Endodermal cell (in vitro differentiated cells): ENCODE measurements at places on chromosomes 13 and 19.
A peak's percentile ranks its signal among the peaks of the same experiment; 100 is the strongest.

- DNase-seq, result peak; percentile 82
These were observed 7.7 kb upstream of the CIRBP start for GRCh38 chr19:1261538-1261797.

DNA sequence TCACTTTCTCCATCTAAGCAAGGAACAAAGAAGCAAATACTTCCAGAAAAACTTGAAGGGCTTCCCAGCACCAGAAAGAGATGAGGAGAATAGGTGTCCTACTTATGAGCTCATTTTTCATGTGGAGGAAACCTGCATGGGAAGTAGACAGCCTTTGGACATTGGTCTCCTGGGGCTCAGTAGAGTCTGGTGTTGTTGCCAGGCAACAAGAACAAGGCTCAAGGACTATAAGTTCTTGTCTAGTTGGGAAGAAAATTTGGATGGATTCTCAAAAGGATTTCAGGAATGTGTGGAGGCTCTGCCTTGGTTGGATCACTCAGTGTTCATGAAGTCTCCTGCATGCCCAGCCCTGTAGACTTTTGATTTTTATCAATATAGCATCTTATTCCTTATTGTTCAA, 84.5 kb downstream of the MBNL2 start:
- DNase-seq, result no peak

DNA sequence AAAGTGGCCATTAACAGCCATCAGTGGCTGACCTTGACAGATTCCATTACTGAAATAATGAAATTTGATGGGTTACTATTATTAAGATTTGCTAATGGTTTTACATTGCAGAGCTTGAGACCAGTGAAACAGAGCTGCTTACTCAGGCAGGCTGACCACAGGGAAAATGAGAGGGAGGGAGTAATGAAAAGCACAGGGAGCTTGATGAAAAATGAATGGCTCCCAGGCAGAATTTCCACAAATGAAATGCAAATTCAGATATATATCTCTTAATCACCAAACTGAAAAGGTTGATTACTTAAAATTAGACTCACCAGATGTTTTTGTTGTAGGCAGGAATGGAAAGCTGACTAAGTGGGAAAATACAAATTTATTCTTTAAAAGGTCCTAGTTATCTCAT, 36.1 kb downstream of the HTR2A start:
- DNase-seq, result no peak

DNA sequence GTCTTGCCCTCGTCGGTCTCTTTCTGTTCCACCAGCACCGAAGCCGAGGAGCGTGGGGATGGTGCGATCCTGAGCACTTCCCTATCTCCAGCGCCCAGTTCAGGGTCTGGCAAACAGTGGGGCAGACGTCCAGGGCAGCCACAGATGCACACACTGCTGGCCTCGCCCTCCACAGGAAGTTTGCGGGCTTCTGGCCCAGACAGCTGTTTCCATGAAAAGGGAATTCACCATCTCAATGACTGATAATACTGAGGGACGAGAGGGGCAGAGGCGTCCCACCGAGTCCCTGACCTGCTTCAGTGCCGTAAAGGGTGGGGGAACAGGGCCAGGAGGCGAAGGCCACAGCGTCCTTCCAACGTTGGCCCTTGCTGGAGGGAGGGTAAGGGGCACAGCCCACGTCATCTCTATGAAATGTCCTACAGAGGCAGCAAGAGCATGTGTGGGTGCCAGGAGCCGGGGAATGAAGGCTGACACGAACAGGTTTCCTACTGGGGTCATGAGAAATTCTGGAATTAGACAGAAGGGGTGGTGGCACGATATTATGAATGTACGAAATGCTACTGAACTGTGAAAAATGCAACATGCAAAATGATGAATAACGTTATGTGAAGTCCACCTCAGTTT, 19.5 kb downstream of the SHC2 start:
- no peak for DNase-seq

DNA sequence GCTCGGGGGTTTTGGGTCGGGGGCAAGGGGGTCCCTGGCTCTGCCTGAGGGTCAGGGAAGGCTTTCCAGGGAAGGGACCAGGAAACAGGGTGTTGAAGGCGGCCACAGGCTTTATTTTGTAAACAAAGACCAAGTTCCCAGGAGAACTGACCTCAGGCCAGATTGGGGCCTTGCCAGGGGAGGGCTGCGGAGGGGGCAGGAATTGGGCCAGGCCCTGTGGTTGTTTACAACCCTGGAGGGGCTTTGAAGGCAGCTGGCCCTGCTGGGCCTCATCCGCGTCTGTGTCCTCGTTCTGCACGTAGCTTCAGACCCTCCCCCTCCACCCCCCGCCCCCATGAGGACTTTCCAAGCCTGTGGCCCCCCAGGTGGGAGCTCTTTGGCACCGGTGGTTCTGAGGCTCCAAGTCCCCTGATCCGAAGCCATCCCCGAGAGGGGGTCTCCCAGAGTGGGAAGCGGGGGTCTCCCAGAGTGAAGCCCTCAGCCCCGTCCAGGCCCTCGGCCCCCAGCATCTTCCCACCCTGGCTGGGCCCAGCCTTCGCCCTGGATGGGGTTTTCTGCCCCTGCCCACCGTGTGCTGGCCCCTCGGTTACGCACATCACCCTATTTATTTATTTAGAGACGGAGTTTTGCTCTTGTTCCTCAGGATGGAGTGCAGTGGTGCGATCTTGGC, 13.5 kb upstream of the BSG start:
- DNase-seq, result peak; percentile 39

- DNase-seq, result no peak
These were observed 551.9 kb downstream of the GPC6 start for GRCh38 chr13:93778548-93778947.

DNA sequence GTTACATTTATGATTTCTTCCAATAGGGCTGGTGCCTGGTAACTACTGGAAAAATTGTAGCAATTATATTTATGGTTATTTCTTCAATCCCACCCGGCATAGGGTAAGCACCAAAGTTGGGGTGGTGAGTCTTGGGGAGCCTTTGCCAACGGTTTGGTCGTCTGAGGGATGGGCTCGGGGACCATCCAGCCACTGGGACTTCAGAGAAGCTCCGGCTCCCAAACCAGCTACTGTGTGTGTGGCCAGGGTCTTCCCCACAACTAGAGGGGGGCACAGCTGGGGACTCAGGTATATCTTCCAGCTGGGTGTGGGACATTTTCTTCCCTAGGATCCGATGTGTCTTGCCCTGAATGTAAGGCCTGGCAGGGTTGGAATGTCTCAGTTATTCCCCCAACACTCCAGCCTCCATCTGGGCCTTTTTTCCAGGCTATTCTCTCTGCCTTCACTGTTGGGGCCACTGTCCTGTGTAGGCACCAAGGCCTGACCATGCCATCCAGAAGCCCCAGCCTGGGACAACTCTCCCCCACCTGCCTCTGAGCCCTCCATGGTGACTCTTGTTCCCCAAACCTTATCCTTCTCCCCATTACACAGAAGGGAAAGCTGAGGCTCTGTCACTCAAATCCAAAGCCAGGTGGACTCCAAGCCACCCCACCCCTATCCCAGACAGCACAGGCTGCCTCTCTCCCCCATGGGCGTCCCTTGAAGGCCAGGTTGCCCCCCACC, 1.1 kb upstream of the IFI30 start:
- DNase-seq, result no peak

DNA sequence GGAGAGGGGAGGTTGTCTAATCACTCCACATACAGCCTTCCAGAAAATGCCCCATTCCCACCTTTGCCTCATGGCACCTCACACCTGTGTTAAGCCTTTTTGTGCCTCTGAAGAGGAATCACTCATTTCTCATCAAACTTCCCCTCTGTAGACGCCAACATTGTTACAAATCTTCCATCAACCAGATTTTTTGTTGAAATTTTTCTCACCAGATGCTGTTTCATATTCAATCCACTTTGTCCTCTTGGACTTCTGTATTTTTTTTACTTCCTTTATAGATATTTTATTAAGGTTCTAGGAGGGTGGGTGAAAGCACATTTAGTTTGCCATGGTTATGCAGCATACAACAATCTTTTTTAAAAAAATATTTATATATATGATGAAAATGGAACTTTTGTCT, 74.0 kb downstream of the RUBCNL start:
- DNase-seq, result no peak
